ENCODE measurements at places on chromosomes 4 and X. TPM values are rescaled to one million over a fixed set of nuclear protein-coding genes. Genes with fewer than 3 reads are reported as not detected.

The RNF150 gene
- total RNA-seq = 26.6 TPM

The GPR173 gene
- 3.7 TPM for total RNA-seq

The IL3RA gene
- total RNA-seq = 5.6 TPM

The SATL1 gene
- total RNA-seq = not detected

The ALPK1 gene
- total RNA-seq = 22.8 TPM

The JCHAIN gene
- total RNA-seq = 8.8 TPM

The TAF7L gene
- not detected for total RNA-seq

- DNase-seq = no peak
These were observed 31.2 kb downstream of the PHEX start for GRCh38 chrX:22063284-22063683.

DNA sequence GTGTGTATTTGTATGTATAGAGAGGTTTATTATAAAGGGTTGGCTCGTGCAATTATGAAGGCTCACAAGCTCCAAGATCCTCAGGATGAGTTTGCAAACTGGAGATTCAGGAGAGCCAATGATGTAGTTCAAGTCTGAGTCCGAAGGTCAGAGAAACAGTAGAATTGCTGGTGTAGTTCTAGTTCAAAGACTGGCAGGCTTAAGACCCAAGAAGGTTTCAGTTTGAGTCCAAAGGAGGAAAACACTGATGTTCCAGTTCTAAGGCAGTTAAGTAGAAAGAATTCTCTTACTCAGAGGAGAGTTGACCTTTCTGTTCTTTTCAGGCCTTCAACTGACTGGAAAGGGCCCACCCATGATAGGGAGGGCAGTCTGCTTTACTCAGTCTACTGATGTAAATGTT, 89.1 kb downstream of the PTPN13 start:
- DNase-seq = no peak

DNA sequence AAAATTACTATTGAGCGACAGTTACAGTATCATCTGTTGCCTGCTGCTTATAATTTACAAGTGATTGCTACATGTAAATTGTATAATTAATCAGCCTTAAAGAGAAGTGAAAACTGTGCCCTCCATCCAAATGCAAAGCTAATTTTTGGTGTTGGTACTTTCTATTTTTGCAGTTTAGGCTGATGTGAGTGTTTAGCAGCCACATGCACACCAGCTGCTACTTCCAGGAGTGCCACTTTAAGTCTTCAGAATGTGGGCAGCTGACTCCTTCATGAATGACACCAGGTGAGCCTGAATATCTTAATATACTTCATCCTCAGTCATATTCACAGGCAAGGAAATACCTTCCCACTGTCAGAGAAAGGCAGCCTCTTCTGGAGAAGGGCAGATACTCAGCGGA, 149.8 kb upstream of the RASGEF1B start:
- DNase-seq = no peak

DNA sequence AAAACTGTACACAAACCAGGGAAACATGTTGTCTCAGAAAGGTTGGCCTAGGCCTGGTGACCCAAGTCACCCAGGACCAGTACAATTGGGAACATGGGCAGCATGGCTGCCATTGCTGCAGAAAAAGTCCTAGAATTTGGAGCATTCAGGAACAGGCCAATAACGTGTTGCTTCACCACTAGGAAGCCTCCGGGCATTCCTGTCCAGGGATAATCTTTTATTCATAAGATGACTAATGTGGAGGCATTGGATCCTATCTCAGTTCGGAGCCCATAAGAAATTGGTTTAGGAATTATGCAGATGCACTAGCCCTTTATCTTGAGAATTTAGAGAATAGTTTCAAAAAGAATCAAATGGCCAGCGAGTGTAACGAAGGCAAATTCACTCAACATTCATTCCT, 242.8 kb upstream of the NDST4 start:
- DNase-seq = no peak

GRCh38 chr4:84317513-84317912, 181.6 kb downstream of the NKX6-1 start:
- DNase-seq = no peak

DNA sequence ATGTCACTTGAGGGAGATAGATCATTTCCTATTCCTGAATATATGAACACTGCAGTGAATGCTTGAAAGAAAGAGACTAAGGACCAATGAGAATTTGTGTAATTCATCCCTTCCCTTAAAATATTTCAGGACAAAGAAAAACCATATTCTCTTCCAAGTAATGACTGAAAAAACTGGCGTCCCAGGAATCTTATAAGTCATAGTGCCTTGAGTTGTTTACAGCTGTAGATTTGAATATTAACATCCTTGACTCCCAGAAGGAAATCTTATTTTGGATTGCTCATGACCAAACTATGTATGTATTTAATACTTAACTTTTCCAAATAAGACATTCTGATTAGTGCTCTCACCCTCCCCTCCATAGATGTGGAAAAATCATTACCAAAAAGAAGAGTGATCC, 55.5 kb downstream of the CLDN22 start:
- no peak for DNase-seq

DNA sequence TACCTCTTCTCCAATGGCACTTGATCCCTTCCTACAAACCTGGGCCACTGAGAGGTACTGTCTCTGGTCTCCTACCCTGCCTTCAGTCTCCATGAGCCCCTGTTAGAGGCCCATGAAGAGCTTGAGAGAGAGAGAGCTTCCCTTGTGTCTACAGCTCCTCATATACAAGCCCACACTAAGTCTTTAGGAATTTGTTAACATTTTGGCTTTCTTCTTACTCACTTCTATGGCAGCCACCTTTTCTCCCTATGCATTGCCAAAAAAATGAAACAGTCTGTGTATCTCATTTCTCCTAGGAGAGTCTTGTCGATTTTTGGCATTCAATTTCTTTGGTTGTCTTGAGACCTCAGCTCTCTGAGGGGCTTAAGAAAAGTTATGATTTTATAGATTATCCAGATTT, 90.9 kb upstream of the LNX1 start:
- DNase-seq = no peak

GRCh38 chr4:24473309-24473721, 111.0 kb downstream of the DHX15 start:
- no peak for DNase-seq

GRCh38 chr4:141913928-141914327, 277.5 kb downstream of the IL15 start:
- DNase-seq = no peak

- DNase-seq = no peak
These were observed 242.2 kb downstream of the FMR1NB start for GRCh38 chrX:148223361-148223760.

DNA sequence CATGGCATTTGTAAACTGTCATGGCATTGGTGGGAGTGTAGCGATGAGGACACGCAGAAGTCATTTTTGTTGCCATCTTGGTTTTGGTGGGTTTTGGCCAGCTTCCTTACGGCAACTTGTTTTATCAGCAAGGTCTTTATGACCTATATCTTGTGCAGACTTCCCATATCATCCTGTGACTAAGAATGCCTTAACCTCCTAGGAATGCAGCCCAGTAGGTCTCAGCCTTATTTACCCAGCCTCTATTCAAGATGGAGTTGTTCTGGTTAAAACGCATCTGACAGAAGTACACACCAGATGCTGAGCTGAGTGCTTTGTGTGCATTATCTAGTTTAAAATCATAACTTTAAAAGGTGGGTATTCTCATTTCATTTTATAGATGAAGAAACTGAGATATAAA, 268.8 kb upstream of the GALNT7 start:
- DNase-seq = no peak

DNA sequence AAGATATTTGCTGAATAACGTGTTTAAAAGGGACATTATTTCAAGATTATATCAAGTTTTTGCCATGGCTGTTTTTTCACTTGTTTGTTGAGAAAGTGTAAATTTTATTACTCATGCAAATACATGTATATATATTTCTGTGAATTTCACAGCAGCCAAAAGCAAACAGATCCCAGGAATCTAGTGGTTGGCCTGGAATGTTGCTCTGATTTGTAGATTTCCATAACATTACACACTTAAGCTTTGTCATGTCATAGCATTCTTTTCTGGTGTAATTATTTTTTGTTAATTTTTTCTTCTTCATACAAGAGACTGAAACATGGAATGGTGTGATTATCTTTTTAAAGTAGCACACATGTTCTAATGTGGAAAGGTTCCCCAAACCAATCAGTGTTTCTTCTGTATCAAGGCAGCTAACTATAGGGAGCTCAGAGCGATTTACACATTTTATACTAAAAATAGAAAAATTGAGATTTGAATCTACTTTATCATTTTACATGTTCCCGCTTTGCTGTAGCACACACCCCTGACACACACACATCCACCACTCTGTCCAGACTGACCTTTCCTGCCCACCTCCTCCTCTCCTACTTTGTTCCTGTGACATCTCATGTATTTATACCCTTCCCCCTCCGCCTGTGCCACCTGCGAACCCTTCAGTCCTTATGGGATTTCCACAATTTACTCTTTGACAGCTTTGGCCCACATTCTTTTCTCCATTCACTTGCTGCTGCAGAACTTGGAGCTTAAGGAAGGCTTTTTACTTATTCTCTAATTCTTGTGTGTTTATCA, 20.3 kb downstream of the RUFY3 start:
- DNase-seq = no peak

DNA sequence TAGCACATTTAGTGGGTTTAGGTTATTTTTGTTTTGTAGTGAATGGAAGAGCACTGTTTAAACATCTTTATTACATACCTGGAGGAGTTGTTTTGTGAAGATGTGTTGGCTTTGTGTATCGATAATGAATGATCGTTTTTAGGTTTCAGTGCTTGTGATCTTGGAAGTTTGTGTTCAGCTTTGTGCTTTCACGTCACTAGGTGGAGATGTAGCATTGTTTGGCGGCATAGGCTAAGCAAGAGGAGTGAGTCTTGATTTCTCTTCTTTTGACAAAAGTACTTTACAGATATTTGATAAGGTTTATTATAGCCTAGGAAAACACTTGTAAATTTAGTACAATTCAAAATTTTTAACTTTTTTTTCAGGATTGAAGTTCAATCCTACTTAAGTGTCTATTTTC, 50.4 kb downstream of the PDK3 start:
- DNase-seq = no peak

- no peak for DNase-seq
These were observed 7.2 kb upstream of the TMEM131L start for GRCh38 chr4:153458969-153459368.

GRCh38 chr4:92789741-92790140, 486.0 kb downstream of the GRID2 start:
- DNase-seq = no peak

GRCh38 chrX:96126182-96126581, 558.5 kb upstream of the DIAPH2 start:
- DNase-seq = no peak

- no peak for DNase-seq
These were observed 403 bp upstream of the LGI2 start for GRCh38 chr4:25031077-25031621.

- DNase-seq = no peak
These were observed 15.1 kb downstream of the SLC2A9 start for GRCh38 chr4:10006231-10006600.

- DNase-seq = no peak
These were observed 117.0 kb downstream of the PCDH7 start for GRCh38 chr4:30837131-30837539.

All from posterior vena cava (tissue), 2 donors.